ENCODE measurements at places on chromosomes 1 and 21.

GRCh38 chr1:157695417-157695816 is 5.2 kb downstream of the FCRL3 start:
- no peak for DNase-seq

DNA sequence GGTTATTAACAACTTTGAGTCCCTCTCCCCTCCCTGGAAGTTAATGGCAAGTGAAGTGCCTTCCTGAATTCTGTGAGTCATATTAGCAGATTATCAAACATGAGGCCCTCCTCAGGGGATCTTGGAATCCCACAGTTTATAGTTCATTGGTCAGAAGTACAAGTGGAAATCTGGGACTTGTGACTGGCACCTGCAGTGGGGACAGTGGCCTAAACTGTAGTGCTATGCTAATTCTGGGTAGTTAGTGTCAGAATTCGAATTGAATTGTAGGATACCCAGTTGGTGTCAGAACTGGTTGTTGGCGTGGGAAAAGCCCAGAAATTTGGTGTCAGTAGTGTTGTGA is 26.2 kb downstream of the ZYG11B start:
- no peak for DNase-seq

GRCh38 chr1:197029749-197030148 is 37.3 kb downstream of the F13B start:
- no peak for DNase-seq

DNA sequence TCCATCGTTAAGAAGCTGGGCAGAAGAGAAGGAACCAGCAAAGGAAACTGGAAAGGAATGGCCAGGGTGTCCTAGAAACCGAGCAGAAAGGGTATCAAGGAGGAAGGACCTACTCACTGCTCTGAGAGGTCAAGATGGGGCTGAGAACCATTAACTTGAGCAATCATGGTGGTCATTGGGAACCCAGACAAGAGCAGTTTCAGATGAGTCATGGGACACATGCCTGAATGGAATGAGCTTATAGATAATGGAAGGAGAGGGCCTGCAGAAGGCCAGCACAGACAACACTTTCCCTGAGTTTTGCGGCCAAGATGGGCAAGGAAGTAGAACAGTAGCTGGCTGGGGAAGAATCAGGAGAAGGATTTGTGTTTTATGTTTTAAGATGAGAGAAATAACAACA is 383.2 kb downstream of the KIF26B start:
- no peak for DNase-seq

DNA sequence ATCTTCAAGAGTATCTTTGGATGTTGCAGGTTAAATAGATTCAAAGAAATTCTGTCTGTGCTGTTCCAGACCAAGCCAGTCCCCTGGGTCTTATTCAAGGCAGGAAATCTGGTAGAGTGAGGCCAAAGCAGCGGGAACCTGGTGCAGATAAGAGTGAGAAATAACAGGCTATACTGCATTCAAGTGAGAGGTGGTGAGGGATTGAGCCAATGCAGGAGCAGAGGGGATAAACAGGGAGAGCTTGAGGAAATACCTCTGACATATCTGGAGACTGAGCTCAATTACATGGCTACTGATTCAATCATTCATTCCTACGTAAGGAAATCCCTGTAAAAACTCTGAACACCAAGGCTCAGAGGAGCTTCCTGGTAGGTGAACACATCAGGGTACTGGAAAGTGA is 17.2 kb upstream of the PSMA5 start:
- no peak for DNase-seq

- no peak for DNase-seq
Measured at GRCh38 chr1:44024903-44025525, 6.2 kb downstream of the SLC6A9 start.

- peak; percentile 13 for DNase-seq
Measured at GRCh38 chr1:233269656-233270055, 25.9 kb downstream of the PCNX2 start.

- DNase-seq, result no peak
Measured at GRCh38 chr1:160739098-160739511, at the start of gene SLAMF7. Gene SLAMF7 (plus strand): TSS chr1:160739247. CDS start chr1:160739302, 55 bp downstream.

GRCh38 chr1:87111659-87112371 is 197.4 kb downstream of the HS2ST1 start:
- no peak for DNase-seq

- DNase-seq, result peak; percentile 42
Measured at GRCh38 chr1:56617141-56617540, 28.0 kb upstream of the PRKAA2 start.

DNA sequence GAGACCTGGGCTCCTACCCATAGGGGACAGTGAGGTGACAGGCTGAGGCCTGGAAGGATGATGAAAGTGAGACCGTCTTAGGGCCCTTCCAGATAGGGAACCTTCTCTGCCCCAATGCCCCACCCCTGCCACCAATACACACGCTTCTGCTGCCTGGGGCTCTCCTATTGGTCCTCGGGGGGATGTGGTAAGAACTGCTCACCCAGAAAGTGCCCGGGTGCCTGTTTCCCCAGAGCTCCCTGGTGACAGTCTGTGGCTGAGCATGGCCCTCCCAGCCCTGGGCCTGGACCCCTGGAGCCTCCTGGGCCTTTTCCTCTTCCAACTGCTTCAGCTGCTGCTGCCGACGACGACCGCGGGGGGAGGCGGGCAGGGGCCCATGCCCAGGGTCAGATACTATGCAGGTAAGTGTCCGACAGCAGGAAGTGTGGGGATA is 948 bp downstream of the SEMA4A start:
- DNase-seq, result no peak

- DNase-seq, result no peak
Measured at GRCh38 chr1:10698726-10699469, 97.5 kb downstream of the CASZ1 start.

- DNase-seq, result no peak
Measured at GRCh38 chr1:20686883-20687725, 25.9 kb upstream of the DDOST start.

DNA sequence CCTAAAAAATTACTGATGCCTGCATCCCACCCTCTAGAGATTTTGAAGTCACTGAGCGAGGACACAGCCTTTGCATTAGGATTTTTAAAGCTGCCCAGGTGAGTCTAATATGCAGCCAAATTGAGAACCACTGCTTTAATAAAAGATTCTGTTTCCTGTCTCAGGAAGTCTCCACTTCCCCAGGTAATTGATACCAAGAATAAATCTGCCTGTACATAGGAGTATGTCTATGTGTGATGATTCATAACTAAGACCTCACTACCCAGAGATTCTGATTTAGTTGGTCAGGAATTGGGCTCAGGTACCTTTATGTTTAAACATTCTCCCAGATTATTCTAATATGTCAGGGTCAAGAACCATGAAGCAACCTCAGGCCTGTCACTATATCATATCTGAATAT is 108.8 kb upstream of the ARTN start:
- no peak for DNase-seq

DNA sequence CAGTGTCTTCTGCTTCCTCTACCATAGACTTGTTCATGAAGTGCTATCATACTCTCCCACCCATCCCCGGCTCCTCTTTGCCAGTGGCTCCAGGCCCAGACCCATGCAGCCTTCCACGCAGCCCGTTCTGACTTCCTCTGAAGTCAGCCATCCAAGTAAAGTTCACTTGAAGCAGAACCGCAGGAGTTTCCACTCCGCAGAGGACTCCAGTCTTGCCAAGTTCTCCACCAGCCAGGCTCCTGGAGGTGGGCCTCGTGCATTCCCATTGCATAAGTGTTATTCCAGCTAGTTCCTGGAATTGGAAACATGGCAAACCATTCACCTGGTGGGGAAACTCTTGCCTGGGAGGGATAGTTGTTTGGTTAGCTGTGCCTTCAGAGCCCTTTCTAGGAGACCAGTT is 185.1 kb downstream of the PLPP3 start:
- DNase-seq, result no peak

- DNase-seq, result peak; percentile 83
Measured at GRCh38 chr1:112575154-112575804, 43.7 kb downstream of the ST7L start.

DNA sequence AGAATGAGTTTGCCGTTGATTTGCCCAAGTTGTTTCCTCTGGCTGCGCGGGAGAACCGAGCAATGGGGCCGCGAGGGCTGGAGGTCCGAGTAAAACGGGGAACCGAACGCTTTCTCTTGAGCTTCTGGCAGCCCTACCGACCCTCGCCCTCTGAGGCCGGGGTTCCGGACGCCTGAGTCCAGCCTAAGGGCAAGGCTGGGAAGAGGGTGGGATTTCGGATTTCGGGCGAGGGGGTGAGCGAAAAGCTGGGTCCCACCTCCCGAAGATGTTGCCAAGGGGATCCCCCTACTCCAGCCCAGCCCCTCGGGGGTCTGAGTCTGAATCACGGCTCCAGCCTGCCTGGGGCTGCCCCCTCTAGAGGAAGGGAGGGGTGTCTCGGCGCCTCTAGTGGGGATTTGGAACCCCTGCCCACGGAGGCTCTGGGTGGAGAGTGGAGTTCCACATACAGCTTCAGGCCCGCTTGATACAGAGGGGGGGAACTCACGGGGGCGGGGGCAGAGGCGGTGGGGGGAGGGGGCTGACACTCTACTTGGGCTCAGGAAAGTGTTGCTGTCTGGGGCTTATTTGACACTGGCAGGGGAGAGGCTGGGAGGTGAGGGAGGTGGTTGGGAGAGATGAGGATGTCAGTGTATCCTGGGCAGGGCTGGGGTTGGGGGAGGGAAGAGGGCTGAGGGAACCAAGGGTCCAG is 617 bp downstream of the KIRREL1 start:
- no peak for DNase-seq

All from AG04450 (cell line).